ENCODE measurements at places on chromosomes 3 and 15.

- DNase-seq: no peak
Measured at GRCh38 chr15:90862964-90863778, 5.2 kb upstream of the FURIN start.

GRCh38 chr3:180680097-180680430 is 775 bp upstream of the CCDC39 start:
- DNase-seq: no peak

GRCh38 chr3:116350119-116350733 is 95.1 kb downstream of the LSAMP start:
- no peak for DNase-seq

GRCh38 chr3:155491696-155492095 is 198.2 kb upstream of the STRIT1 start:
- no peak for DNase-seq

- no peak for DNase-seq
Measured at GRCh38 chr3:70564552-70564951, 252.1 kb upstream of the MDFIC2 start.
